Activated CD8-positive, alpha-beta T cell treated with anti-CD3 and anti-CD28 coated beads for 36 hours (primary cell): ENCODE measurements at places on chromosomes 7 and 10.

DNA sequence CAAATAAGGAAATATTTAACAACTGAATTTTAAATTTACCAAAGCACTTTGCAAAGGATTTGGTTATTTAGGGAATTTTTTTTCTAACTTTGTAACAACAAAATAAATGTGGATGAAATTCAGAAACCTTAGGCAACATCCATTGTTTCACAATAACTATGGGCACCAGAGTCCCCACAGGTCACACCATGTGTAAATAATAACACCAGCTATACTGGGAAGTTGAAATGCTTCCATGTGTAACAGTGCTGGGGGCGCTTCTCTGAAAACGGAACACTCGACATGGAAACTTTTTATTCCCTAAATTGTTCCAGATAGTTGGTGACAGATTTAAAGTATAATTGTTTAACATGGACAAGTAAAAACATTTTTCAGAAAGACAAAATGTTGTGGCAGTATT is 818.6 kb downstream of the TNS3 start:
- DNase-seq = no peak

- DNase-seq = no peak
These were observed 95.7 kb upstream of the CTBP2 start for GRCh38 chr10:125256026-125256425.

GRCh38 chr7:152335900-152336571 is 99.8 kb downstream of the KMT2C start:
- DNase-seq = no peak

DNA sequence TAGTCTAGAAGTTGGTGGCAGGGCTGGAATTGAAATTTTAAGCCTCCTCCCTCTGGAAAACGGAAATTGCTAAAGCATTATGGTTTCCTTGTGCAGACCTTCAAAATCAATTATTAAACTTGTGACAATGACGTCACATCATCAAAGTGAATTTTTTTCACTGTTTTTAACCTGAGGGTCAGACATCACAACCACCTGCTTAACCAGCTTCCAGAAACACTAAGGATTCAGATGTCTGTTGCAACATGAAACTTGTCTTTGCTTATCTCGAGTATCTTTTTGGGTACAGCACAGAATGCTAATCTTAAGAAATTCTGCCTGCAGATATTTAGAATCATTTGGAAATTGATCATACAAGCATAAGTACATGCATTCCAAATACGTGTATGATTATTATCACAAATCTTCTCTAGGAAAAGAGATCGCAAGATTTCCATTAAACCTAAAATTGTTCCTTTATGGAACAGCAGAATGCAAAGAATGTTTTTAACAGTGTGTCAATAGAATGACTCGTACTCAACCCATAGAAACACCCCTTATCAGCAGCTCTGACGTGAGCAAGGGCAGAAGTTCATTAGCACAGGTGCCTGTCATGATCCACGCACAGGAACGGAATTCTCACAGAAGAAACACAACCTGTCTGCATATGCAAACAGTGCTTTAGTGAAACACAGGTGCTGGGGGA is 4.1 kb upstream of the GTPBP4 start:
- DNase-seq = no peak

- peak; percentile 57 for DNase-seq
These were observed 1.1 kb downstream of the SFMBT2 start for GRCh38 chr10:7409732-7410168.

DNA sequence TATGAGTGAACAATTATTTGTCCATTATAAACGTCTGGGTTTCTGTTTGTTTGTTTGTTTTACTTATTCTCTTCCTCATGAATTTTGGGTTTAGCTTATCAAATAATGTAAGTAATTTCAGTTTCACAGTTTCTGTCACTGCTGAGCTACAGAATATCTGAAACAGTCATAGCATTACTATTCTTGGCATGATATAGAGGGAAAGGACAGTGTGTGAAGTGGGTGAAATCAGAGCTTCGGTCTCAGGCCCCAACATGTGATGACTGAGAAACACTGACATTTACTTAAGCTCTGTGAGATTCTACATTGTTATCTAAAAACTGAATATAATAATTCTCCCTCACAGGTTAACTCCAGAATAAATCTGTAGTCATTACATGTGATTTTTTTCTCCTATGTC is 8.8 kb upstream of the OR6V1 start:
- no peak for DNase-seq

GRCh38 chr10:65864036-65864435 is 1061.8 kb upstream of the LRRTM3 start:
- DNase-seq = no peak

DNA sequence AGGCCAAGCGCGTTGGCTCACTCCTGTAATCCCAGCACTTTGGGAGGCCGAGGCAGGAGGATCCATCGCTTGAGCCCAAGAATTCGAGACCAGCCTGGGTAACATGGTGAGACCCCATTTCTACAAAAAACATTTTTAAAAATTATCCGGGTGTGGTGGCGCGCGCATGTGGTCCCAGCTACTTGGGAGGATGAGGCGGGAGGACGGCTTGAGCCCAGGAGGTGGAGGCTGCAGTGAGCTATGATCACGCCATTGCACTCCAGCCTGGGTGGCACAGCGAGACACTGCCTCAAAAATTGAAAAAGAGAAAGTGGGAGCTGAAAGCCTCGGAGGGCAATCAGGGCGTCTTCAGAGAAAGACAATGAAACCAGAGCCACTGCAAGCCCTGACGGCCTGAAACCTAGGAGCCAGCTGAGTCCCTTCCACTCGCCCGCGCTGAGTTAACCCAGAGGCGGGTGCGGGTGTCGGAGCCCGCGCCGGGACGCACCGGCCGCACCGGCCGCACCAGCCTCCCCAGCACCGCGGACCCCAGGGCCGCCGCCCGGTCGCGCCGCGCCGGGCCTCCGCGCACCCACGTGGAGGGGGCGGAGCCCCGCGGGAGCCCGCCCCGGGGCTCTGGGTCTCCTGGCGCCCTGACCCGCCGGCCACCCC is 22.4 kb downstream of the ZFAND2A start:
- peak; percentile 27 for DNase-seq

DNA sequence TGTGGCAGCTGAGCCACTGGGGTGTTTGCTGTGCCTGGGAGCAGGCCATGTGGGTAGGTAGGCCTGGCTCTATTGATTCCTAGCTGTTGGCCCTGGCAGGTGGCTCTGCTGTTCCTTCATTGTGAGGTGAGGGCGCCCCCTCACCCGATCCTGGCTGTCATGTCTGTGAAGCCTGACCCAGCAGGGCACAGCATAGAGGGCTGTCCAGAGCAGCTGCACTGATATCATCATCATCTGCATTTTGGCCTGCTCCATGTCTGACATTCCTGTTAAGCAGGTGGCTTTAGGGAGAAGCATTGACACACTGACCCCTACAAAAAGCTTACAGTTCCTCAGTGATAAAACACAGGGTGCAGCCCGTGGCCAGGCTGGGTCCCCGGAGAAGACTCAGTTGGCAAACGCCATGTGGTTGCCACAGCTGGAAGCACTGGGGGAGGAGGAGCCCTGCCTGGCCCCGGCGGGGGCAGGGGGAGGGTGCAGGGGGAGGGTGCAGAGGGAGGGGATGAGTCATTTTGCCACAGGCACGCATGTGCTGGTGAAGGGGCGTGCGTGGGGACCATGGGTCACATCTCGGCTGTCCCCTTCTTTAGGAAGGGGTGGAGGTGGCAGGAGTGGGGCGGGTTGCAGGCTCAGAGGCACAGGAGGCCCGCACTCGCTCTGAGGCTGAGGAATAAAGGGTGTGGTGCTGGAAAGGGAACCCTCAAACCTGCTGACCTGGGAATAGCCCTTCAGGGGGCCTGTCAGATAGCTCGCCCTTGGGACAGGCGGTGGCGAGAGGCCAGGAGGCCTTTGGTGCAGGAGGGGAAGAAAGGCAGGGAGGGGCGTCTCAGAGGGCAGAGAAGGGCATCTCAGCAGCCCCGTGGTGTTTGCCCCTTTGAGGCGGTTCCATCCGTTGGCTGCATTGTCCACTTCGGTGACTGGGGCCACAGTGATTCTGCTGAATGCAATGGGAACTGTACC is 31.6 kb downstream of the IKZF1 start:
- DNase-seq = peak; percentile 93

- no peak for DNase-seq
These were observed 36.7 kb downstream of the C10orf143 start for GRCh38 chr10:130073912-130074311.

DNA sequence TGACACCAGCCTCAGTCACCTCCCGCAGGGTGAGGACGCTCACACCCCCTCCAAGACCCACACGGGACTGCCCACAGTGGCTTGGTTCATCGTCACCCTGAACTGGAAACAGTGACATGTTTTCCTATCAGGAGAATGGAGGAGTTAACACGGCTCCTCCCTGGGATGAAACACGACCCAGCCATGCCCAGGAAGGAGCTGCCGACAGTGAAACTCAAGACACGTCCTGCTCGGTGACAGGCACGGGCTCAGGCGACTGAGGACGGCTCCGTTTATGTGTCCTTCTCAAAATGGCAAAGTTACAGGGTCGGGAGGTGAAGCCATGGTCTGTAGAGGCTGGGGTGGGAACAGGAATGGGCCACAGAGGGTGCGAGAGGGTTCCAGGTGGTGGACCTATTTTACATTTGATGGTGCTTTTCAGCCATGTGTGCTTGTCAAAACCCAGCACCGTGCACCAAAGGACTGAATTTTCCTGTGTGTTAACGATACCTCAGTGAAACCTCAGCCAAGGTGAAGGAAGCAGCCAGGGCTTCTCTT is 272.4 kb downstream of the ADARB2 start:
- no peak for DNase-seq

GRCh38 chr7:48528646-48529045 is 357.4 kb downstream of the ABCA13 start:
- no peak for DNase-seq

GRCh38 chr10:57948796-57949195 is 318.9 kb downstream of the IPMK start:
- no peak for DNase-seq

- no peak for DNase-seq
These were observed 147.7 kb downstream of the UBE2H start for GRCh38 chr7:129804890-129805719.

DNA sequence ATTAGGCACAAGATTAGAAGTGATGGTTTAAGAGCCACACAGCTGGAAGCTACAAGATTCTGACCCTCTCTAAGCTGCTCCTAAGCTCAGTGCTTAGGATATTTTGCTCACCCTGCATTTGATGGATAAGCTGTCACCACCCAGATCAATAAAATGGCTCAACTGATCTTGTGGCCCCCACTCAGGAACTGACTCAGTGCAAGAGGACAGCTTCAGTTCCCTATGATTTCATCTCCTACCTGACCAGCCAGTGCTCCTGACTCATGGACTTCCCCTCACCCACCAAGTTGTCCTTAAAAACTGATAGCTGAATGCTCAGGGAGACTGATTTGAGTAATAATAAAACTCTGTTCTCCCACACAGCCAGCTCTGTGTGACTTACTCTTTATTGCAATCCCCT is 833.8 kb downstream of the GRID1 start:
- no peak for DNase-seq

- no peak for DNase-seq
These were observed 207.2 kb downstream of the C7orf25 start for GRCh38 chr7:42704710-42705109.

DNA sequence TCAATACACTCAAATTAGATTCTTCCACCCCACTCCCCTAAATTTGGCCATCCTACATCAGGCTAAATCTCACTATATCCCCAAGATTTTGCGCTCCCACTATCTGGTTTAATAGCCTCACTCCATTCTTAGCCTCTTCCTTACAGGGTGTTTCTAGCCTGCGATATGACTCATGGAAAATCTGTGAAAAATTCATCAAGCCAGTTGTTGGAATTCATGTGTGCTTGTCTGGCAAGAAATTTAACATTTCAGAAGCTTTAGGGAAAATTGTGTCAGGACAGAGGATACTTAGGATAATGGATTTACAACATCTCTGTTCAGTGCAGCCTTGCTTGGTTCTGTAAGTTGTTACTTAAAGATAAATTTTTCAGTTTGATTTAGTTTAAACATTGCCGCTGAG is 1249.9 kb upstream of the AUTS2 start:
- no peak for DNase-seq

DNA sequence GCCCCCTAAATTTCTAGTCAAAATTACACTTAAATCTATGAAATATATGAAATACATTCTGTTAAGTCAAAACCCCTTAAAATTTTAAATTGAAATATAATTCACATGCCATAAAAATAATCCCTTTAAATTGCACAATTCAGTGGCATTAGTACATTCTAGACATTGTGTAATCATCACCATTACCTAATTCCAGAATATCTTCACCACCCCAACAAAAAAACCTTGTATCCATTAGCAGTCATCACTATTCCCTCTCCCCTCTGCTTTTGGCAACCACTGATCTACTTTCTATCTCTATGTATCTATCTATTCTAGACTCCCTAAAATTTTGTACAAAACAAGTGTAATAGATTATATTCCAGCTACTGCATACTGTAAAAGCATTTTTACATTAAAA is 261.2 kb downstream of the GLI3 start:
- DNase-seq = no peak

DNA sequence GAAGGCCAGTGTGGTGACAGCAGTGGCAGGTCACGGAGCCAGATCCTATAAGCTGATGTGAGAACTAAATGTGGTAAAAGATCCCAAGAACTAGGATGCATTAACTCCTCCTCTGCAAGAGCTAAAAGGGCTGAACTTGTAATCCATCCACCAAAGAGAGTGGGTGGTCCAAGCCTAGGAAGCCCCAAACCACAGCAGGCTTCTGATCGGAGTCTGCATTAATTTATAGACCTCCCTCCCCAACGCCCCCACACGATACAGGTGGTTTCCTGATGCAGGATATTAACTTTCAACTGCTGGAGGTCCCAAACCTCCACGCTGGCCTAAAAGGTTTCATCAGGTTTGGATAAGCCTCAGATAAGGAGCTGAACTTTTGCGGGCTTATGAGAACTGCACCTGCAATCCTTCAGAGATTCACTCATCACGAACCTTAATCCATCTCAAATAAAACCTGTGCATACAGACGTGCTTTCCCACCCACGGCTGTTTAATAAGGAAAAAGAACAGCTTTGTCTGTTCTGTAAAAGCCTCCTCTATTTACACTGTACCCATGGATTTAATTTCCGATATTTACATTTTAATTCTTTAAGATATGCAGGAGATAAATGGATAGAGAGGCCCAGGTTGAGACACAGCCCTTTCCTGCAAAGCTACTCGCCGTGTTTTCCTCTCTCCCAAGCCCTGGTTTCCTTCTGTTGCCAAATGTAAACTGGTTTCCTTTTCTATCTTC is 74.9 kb downstream of the GFRA1 start:
- no peak for DNase-seq

DNA sequence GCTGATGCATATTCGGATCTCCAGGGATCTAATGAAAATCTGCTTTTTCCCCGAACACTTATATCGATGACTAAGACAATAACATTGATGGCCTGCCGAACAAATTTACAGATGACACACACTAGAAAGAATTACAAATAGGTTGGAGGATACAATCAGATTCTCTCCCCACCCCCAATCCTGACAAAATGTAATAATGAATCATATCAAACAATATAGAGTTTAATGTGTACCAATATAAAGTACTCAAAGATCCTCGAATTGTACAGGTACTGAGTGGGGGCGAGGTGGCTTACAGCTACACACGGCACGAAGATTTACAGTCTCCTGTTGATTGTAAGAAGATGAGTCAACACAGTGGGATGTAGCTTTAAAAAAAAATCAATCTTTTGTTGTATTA is 182.7 kb upstream of the MKLN1 start:
- DNase-seq = no peak

GRCh38 chr7:142745091-142745635 is 4.1 kb upstream of the PRSS1 start:
- no peak for DNase-seq

GRCh38 chr10:49610458-49611165 is 502 bp downstream of the SLC18A3 start:
- no peak for DNase-seq

- DNase-seq = no peak
These were observed 2.6 kb upstream of the GPR26 start for GRCh38 chr10:123663522-123663921.
